ENCODE measurements at places on chromosomes 7 and 10. TPM values are rescaled to one million over a fixed set of nuclear protein-coding genes. Genes with fewer than 3 reads are reported as not detected.

The TSPAN13 gene
- 1.1 TPM for total RNA-seq

The AGBL3 gene
- 2.0 TPM for total RNA-seq

The SNCG gene
- 0.44 TPM for total RNA-seq

The PVRIG gene
- 20.9 TPM for total RNA-seq

The GHRHR gene
- total RNA-seq, result not detected

The OR2A42 gene
- not detected for total RNA-seq

The DHX32 gene
- 14.0 TPM for total RNA-seq

The NEBL gene
- total RNA-seq, result 0.59 TPM

The ASB10 gene
- not detected for total RNA-seq

The HMX2 gene
- total RNA-seq, result not detected

The LBX1 gene
- total RNA-seq, result not detected

The ZNF467 gene
- 0.21 TPM for total RNA-seq

The KCNH2 gene
- 0.36 TPM for total RNA-seq

The SFMBT2 gene
- 24.9 TPM for total RNA-seq

The CTNNA3 gene
- total RNA-seq, result not detected

The SLC35G1 gene
- 6.3 TPM for total RNA-seq

The TMEM213 gene
- not detected for total RNA-seq

The GRM8 gene
- not detected for total RNA-seq

The CPA4 gene
- not detected for total RNA-seq

The PDZD7 gene
- 0.93 TPM for total RNA-seq

The LAMB4 gene
- total RNA-seq, result not detected

The TDRD1 gene
- 0.16 TPM for total RNA-seq

The GCK gene
- total RNA-seq, result 1.7 TPM

The PTF1A gene
- total RNA-seq, result not detected

The ACTA2 gene
- total RNA-seq, result 8.9 TPM

All from activated CD4-positive, alpha-beta T cell treated with anti-CD3 and anti-CD28 coated beads, Interleukin-2, amount 10 ng/mL, durations not matched to agents 24 days and 14 days (primary cell).